Stimulated activated naive B cell treated with anti-CD40 and anti-IgM and Interleukin-4, amounts not matched to agents 10 μg/mL and 1 μg/mL and 100 μg/mL, for 72 hours (primary cell): ENCODE measurements at places on chromosomes 11 and 22.

GRCh38 chr11:72682858-72683243, 8.6 kb upstream of the PDE2A start:
- peaks cover 42% of the 10 kb centered on the region for H3K4me1 ChIP-seq
- H3K27ac ChIP-seq: peak overlapping the region; percentile 47
- DNase-seq: no peak
- no peak overlapping the region for H3K4me3 ChIP-seq

DNA sequence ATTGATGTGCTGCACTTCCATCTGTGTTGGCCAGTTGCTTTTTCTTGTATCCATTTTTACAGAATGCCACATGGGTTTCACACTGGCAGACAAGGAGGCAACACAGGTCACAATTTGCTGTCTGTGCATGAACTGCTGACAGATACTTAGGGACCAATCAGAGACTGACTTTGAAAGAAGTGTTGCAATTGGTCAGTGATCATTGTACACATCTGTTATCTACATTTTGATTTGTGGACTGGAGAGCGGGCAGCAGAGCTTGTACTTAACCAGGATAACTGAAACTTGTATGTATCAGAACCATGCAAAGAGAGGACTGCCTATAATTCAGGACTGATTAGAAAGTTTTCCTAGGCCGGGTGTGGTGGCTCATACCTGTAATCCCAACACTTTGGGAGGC, 21.8 kb downstream of the PRR5 start:
- H3K4me3 ChIP-seq: no peak overlapping the region
- peaks cover 11% of the 10 kb centered on the region for H3K4me1 ChIP-seq
- H3K27ac ChIP-seq: no peak overlapping the region
- no peak for DNase-seq
- H3K27me3 ChIP-seq: peaks cover 9% of the 10 kb centered on the region

DNA sequence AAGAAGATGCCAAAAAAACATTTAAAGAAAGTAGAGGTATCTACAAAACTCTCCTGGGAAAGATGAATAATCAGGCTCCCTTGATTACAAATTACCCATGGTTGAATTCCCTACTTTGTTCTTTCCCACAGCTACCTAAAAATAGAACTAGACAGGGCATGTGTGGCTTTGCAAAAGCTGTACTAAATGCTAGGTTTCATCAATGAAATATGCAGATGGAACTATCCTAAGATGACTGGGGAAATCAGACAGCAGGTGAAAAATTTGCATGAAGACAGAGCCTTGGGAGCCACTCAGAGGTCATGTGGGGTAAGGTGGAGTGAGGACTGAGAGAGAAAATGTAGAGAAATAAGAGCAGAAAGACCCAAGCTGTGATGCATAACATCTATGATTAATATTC, 14.7 kb downstream of the LAYN start:
- no peak overlapping the region for H3K4me3 ChIP-seq
- peaks cover 5% of the 10 kb centered on the region for H3K27me3 ChIP-seq
- peaks cover 3% of the 10 kb centered on the region for H3K4me1 ChIP-seq
- no peak for DNase-seq
- H3K27ac ChIP-seq: no peak overlapping the region

GRCh38 chr22:41237707-41238569, 2.8 kb downstream of the CHADL start:
- H3K36me3 ChIP-seq: no peaks in the 10 kb centered on the region
- H3K4me1 ChIP-seq: peaks cover 13% of the 10 kb centered on the region
- peak; percentile 82 for DNase-seq

DNA sequence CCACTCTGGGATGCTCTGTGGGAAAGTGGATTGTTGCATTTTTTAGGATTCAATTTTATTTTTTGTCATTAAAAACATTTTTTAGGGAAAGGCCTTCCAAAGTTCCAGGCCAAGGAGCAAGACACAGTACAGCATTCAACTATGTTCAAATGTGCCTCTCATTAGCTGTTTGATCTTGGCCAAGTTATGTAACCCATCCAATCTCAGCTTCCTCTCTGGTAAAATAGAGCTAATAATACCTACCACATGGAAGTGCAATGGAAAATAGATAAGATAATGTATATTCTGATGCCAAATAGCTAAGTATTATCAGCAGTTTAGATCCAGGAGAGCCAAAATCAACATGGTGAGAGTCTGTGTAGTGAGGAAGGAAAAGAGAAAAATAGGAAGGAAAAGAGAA, 220.3 kb upstream of the SESN3 start:
- no peak overlapping the region for H3K4me3 ChIP-seq
- H3K27me3 ChIP-seq: peaks cover 6% of the 10 kb centered on the region
- H3K4me1 ChIP-seq: peaks cover 6% of the 10 kb centered on the region
- DNase-seq: no peak

DNA sequence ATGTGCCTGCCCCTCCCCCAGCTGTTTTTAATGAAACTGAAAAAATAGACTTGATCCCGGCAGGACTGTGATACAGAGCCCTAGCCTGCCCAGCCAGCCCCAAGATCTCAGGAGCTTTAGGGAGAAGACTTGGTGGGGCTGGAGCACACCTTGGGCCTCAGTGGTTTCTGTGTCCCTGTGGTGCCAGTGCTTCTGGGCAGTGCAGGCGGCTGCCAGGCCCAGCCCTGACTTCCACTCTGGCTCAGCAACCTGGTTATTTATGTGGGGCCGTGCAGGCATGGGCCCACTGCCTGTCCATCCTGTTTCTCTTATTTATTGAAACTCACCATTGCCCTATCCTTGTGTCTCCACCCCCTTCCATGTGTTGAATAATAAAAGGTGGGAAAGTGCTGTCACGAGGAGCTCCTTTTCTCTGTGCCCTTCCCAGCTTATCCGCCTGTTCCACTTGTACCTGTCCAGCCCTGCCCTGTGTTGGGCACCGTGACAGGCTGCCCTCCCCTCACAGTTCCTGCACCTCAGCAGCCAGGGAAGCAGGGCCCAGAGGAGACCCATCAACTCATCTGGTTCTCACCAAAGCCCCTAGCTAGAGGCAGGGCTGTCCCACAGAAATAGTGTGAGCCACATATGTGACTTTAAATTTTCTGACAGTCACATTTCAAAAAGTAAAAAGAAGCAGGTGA, 20.2 kb downstream of the RELT start:
- peak overlapping the region; percentile 73 for H3K27ac ChIP-seq
- no peak overlapping the region for H3K4me3 ChIP-seq
- H3K27me3 ChIP-seq: no peaks in the 10 kb centered on the region

DNA sequence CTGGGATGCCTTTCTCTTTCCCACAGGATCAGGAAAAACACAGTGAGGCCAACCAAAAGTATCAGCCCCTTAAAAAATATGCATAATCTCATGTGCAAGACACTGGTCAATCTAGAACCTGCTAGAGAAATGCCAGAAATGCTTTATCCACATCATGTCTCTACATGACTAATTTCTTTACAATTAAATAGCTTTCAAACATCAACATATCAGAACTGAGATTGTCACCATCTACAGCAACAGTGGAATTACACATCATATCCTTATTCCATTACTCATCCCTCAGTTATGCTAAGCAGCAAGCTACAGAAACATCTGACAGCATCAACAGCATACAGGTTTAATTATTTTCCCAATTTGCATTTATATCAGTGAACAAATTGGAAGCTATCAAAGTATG, 78.8 kb downstream of the DDIAS start:
- DNase-seq: no peak
- H3K27ac ChIP-seq: peak overlapping the region; percentile 65
- H3K36me3 ChIP-seq: peaks cover 64% of the 10 kb centered on the region
- no peaks in the 10 kb centered on the region for H3K27me3 ChIP-seq
- no peak overlapping the region for H3K4me3 ChIP-seq

GRCh38 chr11:91972665-91973266, 251.9 kb upstream of the FAT3 start:
- H3K27ac ChIP-seq: no peak overlapping the region
- H3K27me3 ChIP-seq: no peaks in the 10 kb centered on the region
- H3K4me1 ChIP-seq: no peaks in the 10 kb centered on the region

DNA sequence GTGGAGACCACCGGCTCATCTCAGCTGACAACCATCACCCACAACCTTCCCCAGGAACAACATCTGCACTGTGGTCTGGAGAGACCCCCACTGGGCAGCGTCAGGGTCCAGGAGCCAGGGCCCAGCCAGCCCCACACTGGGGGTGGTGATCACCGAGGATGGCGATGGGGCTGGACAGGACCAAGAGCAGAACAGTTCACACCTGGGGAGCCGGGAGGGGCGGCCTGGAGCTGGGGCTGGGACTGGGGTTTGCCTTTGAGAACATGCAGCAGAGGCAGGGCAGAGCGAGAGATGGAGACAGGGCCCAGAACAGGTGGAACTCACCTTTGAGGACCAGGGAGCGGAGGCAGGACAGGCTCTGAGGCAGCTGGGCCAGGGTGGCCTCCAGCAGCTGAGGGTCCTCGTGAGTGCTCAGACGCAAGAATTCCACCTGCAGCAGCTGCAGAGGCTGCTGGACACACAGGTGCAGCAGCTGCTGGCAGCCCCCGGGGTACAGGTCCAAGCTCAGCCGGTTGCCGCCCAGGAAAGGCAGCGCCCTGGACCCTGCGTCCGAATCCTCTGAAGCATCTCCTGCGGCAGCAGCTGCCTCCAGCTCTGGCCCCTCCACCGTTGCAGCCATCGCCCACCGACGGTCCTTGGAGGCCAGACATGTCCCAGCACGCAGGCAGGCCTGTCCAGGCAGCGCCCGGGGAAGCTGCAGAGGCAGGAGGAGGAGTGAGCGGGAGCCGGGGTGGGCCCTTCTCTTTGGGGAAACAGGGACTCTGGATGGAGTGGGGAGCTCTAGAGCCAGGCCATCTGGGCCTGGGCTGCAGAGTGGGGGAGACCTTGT, 1.0 kb downstream of the PIDD1 start:
- H3K27me3 ChIP-seq: no peaks in the 10 kb centered on the region
- DNase-seq: no peak
- peak overlapping the region; percentile 83 for H3K4me3 ChIP-seq
- H3K36me3 ChIP-seq: peaks cover 2% of the 10 kb centered on the region

- H3K4me1 ChIP-seq: no peaks in the 10 kb centered on the region
- peaks cover 16% of the 10 kb centered on the region for H3K27me3 ChIP-seq
- H3K4me3 ChIP-seq: no peak overlapping the region
- H3K27ac ChIP-seq: no peak overlapping the region
- no peak for DNase-seq
Observed at GRCh38 chr11:11598243-11598642, 23.6 kb downstream of the GALNT18 start.

DNA sequence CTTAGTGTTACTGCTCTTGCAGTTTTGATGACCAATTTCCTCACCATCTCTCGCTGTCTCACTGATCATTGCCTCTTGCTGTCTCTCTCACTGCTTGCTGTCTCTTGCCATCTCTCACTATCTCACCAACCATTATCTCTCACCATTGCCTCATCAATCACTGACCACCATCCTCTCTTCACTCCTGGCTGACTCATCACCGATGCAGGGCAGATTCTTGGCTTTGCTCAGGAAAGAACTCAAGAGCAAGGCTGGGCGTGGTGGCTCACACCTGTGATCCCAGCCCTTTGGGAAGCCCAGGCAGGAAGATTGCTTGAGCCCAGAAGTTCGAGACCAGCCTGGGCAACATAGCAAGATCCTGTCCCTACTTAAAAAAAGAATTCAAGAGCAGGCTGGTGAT, 66.3 kb upstream of the SYN3 start:
- H3K27ac ChIP-seq: no peak overlapping the region
- H3K36me3 ChIP-seq: peaks cover 2% of the 10 kb centered on the region
- no peak overlapping the region for H3K4me3 ChIP-seq
- peaks cover 14% of the 10 kb centered on the region for H3K27me3 ChIP-seq

DNA sequence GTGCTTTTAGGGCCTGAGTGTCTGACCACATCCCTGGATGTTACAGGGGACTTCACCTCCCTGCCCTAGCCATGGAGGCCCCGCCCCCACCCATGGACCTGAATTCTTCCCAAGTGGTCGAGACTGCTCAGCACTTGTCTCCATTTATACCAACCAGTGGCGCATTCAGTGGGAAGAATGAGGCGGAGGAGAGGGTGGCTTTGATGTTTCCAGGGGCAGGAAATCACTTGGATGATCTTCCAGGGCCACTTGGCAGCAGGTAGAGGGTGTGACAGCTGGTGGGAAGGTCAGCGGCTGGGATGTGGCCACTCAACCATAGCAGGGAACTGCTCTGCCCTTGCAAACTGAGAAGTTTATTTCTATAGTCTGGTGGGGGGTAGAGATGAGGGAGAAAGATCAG, 155.1 kb upstream of the BLID start:
- no peak for DNase-seq
- no peaks in the 10 kb centered on the region for H3K27me3 ChIP-seq

DNA sequence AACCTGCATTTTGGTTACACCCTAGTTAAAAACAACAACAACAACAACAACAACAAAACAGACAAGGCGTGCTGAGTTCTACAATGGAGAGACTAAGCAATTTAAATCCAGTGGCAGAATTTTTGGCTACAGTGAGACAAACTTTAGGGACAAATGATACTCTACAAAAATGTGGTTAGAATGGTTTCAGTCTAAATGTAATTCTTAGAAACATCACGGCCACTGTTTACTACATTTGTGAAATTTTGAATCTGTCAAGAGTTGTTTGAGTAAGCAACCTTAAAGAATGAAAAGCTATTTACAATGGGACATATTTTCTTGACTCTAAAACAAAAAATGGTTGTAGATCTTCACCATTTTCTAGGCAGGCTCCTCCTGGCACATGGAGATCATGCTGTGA, 259.4 kb downstream of the SWAP70 start:
- no peaks in the 10 kb centered on the region for H3K27me3 ChIP-seq
- DNase-seq: no peak
- H3K27ac ChIP-seq: no peak overlapping the region
- H3K4me1 ChIP-seq: no peaks in the 10 kb centered on the region
- H3K4me3 ChIP-seq: no peak overlapping the region
- no peaks in the 10 kb centered on the region for H3K36me3 ChIP-seq

DNA sequence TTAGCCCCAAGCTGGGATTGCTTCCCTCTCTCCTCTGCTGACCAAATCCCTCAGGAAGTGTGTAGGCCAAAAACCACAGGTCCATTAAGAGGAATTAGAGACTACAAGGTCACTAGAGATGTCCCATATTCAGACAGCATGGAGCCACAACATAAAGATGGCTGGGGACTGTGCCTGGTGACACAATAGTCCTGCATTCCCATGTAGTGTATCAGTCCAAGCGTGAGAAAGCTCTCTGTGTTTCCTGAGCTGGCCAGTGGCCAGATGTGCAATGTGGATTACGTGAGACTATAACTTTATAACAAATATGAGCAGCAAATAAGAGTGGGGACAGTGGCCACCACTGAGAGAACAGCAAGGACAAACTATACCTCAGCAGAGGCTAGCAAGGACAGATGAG, 7.6 kb upstream of the MS4A10 start:
- peaks cover 29% of the 10 kb centered on the region for H3K4me1 ChIP-seq
- no peak for DNase-seq
- H3K4me3 ChIP-seq: no peak overlapping the region
- H3K36me3 ChIP-seq: no peaks in the 10 kb centered on the region
- no peak overlapping the region for H3K27ac ChIP-seq

DNA sequence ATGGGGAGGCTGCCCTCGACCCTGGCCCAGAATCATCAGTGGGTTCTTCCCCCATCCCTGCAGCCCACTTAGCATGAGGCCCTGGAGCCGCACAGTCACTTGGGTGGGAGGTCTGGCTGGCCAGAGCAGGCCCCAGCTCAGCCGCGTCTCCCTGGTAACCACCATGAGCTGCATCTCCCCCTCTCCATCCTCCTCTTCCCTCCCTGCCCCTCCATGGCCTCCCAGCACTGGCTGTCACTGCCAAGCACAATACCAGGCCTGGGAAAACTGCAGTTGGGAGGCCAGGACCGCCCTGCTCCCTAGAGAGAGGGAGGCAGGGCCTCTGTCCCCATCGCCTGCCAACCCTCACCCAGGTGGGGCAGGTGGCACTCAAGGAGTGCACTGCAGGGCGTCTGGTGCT, 8.0 kb downstream of the CSDC2 start:
- no peak overlapping the region for H3K4me3 ChIP-seq
- no peak for DNase-seq
- H3K27ac ChIP-seq: no peak overlapping the region
- peaks cover 8% of the 10 kb centered on the region for H3K27me3 ChIP-seq
